ENCODE measurements at places on chromosomes 16 and 17. TPM values are rescaled to one million over a fixed set of nuclear protein-coding genes. Genes with fewer than 3 reads are reported as not detected.

IRF8 gene
- total RNA-seq: 10.5 TPM

SNX20 gene
- not detected for total RNA-seq

- DNase-seq: no peak
Measured at GRCh38 chr16:84047206-84047605, 4.6 kb upstream of the SLC38A8 start.

- no peak for DNase-seq
Measured at GRCh38 chr16:30449116-30449435, 3.4 kb upstream of the SEPHS2 start.

DNA sequence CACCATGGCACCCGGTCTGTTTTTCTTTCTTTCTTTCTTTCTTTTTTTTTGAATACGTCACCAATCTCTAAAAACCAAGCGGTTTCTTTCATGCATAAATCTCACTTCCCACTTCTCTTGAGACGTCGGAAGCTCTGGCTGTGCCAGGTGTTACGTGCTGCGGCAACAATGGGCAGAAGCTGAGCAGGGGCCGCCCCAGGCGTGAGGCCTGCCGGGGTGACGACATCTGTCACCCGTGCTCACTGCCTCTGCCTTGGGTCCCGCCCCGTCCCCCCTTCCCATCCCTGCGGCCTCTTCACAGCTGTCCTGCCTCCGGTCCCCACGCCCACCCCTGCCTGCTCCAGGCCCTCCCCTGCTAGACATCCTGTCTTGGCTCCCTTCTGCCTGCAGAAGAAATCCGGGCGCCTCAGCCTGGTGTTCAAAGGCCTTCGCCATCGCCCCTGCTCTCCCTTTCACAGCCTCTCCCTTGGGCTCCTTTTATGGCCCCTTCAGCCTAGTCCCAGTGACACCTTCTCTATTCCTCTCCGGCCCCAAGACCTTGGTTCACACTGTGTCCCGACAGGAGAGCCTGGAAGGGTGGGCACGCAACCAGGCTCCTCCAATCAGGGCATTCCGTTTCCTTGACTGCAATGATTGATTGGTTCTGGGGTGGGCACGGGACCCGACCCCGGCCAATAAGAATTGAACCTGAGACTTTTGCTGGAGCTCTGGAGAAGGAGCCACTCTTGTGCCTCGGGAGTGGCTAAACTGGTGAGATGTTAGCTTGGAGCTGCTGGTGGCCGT, 4.8 kb downstream of the P2RX1 start:
- DNase-seq: no peak

All from Calu3 (cell line).